ENCODE measurements at places on chromosomes 3 and 15. TPM values are rescaled to one million over a fixed set of nuclear protein-coding genes. Genes with fewer than 3 reads are reported as not detected.

C3orf22 gene
- not detected for total RNA-seq

IVD gene
- 33.1 TPM for total RNA-seq

SKOR1 gene
- 1.1 TPM for total RNA-seq

CAV3 gene
- not detected for total RNA-seq

DBR1 gene
- total RNA-seq, result 16.2 TPM

BFSP2 gene
- total RNA-seq, result 0.27 TPM

STRA6 gene
- 45.8 TPM for total RNA-seq

FETUB gene
- total RNA-seq, result not detected

PLA2G4E gene
- not detected for total RNA-seq

ZPLD1 gene
- 0.21 TPM for total RNA-seq

LRRIQ4 gene
- not detected for total RNA-seq

ACTL6A gene
- total RNA-seq, result 75.1 TPM

TUSC7 gene
- not detected for total RNA-seq

IL17RE gene
- total RNA-seq, result 0.15 TPM

NANOGP8 gene
- total RNA-seq, result 0.64 TPM

ITIH1 gene
- not detected for total RNA-seq

P2RY14 gene
- not detected for total RNA-seq

LARP6 gene
- 163 TPM for total RNA-seq

ALS2CL gene
- 8.0 TPM for total RNA-seq

PPARG gene
- total RNA-seq, result 63.7 TPM

ZNF662 gene
- not detected for total RNA-seq

LINGO1 gene
- total RNA-seq, result not detected

CPN2 gene
- total RNA-seq, result not detected

ARID3B gene
- 3.9 TPM for total RNA-seq

PLCH1 gene
- 0.29 TPM for total RNA-seq

SHC4 gene
- 10.2 TPM for total RNA-seq

ZNF502 gene
- total RNA-seq, result 3.0 TPM

ST6GAL1 gene
- 29.8 TPM for total RNA-seq

CNTN4 gene
- 5.8 TPM for total RNA-seq

CHL1 gene
- total RNA-seq, result 0.13 TPM

LYZL4 gene
- total RNA-seq, result 0.34 TPM

ITIH4 gene
- 2.7 TPM for total RNA-seq

CLRN1 gene
- total RNA-seq, result not detected

AP3B2 gene
- total RNA-seq, result 3.0 TPM

OCA2 gene
- total RNA-seq, result 0.19 TPM

SNURF gene
- total RNA-seq, result 38.5 TPM

AGBL1 gene
- not detected for total RNA-seq

TM4SF1 gene
- 147 TPM for total RNA-seq

SCAMP5 gene
- 8.6 TPM for total RNA-seq

ATG3 gene
- 109 TPM for total RNA-seq

ACAP2 gene
- 26.1 TPM for total RNA-seq

CD200R1 gene
- total RNA-seq, result 0.05 TPM

COPB2 gene
- total RNA-seq, result 137 TPM

INSYN1 gene
- total RNA-seq, result 2.6 TPM

SLC7A14 gene
- total RNA-seq, result not detected

SCN11A gene
- total RNA-seq, result not detected

SH3GL3 gene
- total RNA-seq, result 3.7 TPM

EPHB1 gene
- total RNA-seq, result 1.6 TPM

AHSG gene
- total RNA-seq, result not detected

CLSTN2 gene
- not detected for total RNA-seq

TMCO5A gene
- total RNA-seq, result not detected

COL8A1 gene
- total RNA-seq, result 4.7 TPM

All from A375 (cell line).